ENCODE measurements at places on chromosomes 3 and 15.

DNA sequence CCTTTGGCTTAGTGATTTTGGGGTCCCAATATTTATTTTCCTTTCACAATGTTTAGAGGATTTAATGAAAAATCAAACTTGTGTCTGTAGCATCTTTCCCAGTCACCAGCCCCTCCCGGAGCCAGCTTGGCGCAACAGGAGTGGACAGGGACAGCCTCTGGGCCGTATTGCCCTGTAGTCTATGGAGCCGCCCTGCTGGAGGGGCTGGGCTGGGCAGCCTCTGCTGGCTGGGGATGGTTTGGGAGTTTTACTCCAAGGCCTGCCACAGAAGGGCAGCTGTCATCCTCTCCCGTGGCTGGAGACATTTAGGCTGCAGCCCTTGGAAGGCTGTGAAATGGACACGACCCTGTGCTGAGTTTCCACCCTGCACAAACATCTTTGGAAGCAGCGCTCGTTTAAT is 89.4 kb upstream of the RGMA start:
- no peak for DNase-seq

DNA sequence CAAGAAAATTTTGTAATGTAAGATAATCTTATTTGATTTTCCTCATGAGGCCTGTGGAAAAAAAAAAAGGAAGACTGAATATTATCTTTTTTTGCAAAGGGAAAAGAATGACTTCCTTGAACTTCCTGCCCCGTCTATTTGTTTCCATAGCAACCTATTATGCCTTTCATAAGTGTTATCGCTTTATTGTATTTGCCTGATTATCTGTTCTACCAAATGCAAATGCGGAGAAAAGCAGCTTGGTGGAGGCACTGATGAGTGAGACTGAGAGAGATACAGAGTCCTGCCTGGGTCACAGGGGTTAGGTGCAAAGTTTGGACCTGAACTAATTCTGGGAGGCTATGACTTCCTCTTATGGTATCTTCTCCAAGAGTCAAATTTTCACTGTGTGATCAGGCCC is 334.0 kb upstream of the KCNMB2 start:
- DNase-seq = no peak

DNA sequence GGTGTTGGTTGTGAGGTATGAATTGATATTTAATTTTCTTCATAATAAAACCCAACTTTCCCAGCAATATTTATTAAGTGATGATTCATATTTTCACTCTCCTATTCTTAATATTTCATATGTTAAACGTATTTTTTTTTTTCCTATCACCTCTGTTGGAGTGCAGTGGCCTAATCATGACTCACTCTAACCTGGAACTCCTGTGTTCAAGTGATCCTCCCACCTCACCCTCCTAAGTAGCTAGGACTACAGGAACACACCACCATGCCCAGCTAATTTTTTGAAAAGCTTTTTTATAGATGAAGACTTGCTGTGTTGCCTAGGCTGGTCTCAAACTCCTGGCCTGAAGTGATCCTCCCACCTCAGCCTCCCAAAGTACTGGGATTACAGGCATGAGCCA is 8.6 kb downstream of the PARP15 start:
- DNase-seq = no peak

DNA sequence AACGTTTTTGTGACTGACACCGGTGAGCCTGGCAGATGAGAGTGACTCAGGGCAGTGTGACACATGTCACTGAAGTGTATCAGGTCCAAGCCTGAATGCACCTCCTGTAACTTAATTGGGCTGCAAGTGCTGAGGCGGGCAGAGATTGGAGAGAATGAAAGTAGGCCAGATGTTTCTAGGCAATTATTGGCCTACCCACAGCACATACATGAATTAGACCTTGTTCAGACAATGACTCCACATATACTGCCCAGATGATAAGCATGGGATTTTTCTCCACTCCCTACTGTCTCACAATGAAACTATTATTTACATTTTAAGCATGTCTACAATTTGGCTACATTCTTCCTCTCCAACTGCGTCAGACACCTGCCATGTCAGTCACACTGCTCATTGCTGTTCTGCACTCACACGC is 187.3 kb upstream of the ZNF385D start:
- no peak for DNase-seq

DNA sequence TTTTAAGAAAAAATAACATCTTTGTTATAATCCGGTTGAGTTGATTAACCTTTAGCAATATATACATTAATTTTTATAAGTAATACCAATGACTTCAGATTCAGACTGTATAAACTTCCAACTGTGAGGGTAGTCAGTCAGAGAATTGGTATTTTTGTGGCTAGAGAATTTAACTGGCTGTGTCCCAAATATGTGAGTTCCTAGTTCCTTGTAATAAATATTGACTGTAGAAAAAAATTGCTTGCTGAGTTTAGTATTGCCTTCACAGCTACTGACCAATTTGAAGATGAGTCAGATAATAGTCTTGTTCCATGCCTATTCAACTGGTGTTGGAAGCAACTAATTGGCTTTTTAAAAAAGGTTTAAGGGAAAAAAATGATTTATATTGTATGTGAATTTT is 210.8 kb downstream of the GAP43 start:
- no peak for DNase-seq

DNA sequence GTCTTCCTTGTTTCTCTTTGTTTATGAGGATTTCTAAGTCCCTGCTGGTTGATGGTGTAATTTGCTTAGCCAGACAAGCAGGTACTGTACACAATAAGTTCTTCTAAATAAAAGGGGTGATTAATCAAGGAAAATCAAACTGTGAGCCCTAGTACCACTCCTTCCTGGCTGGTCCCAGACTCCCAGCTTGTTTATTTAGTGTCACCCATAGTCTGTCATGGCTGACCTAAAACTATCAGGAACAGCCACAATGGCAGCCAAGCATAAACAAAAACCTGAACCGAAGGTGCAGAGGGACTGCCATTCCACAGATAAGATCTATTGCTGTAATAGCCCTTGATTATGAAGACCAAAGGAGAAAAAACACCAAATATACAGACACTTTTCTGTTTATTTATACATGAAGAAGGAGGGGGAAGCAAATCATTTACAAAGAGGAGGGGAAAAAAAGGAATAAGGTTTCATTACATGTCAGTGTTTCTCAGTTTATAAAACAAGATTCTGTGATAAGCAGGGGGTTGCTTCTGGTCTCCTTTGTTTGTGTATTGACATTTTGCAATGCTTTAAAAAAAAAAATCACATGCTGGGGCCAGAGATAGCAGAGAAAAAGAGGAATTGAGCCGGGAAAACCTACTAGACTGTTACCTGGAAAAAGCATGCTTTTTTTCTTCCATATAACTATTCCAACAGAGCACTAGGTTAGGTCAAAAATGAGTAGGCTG is 182.4 kb upstream of the DPH6 start:
- no peak for DNase-seq

- no peak for DNase-seq
These were observed 8.3 kb upstream of the PLCH1 start for GRCh38 chr3:155753038-155753639.

All from effector memory CD8-positive, alpha-beta T cell (primary cell).